Activated CD8-positive, alpha-beta memory T cell treated with anti-CD3 and anti-CD28 coated beads for 1 hour (primary cell): ENCODE measurements at places on chromosomes 3 and 15.

- no peak for DNase-seq
Measured at GRCh38 chr3:122497425-122497824, 17.3 kb downstream of the KPNA1 start.

GRCh38 chr15:57553526-57553925 is 38.2 kb upstream of the MYZAP start:
- DNase-seq: no peak

DNA sequence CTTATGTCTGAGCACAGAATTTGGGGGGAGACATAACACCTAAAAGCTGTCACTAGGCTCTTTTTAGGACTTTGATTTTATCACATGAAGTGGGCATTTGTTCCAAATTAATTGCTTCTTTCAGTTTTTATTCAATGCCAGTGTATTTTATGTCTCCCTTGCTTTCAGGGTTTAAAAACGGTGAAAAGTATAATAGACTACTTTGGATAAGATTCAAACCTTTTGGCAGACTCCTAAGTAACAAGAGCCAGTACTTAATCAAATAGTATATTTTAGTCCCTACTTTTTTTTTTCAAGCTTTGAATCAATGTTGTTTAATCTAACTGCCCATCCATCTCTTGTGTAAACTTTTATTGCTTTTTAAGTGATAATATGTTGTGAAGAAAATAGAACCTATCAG is 847.2 kb upstream of the DPPA4 start:
- DNase-seq: no peak

DNA sequence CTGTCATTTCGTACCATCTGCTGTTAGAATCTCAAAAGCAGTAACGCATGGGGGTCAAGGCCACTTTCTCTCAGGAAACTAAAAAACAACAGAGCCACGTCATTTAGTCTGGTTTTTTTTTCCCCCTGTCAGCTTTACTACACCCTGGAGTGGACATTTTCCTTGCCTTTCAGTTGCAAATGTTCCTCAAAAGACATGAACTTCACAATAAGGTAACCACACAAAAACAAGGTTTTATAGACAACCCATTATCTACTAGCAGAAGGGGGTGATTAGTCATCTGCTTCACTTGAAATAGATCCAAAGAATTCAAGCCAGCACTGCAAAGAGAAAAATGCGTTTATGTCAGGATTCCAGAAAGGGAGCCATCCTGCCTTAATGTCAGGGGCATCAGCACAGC is 171.8 kb upstream of the CDIN1 start:
- no peak for DNase-seq

DNA sequence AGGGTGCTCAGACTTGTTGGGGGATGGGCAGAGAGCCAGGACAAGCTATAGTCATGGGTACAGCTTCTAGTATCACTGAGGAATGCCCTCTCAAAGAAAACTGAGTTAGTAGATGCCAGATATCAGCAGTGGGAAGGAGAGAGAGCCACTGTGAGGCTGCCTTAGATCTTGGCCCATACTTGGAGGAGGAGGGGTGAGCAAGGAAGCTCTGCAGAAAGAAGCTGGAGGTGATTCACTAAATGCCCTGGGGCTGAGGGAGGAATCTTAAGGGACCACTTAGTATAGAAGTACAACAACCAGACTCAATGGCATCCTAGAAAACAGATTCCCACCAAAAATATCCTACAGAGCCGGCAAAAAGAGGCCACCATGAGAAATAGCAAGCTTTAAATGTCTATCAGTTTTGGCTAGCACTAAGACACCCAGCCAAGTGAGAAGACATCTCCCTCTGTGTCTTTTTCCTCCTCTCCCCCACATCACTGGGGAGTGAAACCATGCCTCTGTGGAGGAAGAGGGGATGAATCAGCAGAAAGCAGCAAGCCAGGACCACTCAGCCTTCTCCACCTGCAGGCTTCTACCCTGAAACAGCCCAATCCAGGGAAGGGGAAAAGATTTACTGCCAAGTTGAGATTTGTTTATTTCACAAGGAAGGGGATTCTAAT is 282.5 kb upstream of the STT3B start:
- no peak for DNase-seq

GRCh38 chr15:91871837-91872236 is 18.3 kb downstream of the SLCO3A1 start:
- no peak for DNase-seq

DNA sequence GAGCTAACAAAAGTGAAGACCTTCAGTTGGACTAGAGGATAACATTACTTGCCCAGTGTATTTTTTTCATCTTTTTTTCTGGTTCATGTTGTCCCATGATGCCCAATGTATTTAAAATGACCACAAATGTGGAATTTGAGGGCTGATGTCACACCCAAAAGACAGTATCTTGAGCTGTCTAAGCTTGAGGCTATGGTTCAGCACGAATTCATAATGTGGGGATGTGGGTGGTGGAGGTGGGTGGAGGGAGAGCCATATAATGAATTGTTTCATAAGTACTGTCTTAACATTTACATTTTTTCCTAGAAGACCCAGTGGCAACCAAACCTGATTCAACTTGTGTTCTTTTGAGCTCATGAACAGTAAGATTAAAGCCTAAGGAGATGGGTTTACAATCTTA is 37.5 kb downstream of the CHAC1 start:
- no peak for DNase-seq

DNA sequence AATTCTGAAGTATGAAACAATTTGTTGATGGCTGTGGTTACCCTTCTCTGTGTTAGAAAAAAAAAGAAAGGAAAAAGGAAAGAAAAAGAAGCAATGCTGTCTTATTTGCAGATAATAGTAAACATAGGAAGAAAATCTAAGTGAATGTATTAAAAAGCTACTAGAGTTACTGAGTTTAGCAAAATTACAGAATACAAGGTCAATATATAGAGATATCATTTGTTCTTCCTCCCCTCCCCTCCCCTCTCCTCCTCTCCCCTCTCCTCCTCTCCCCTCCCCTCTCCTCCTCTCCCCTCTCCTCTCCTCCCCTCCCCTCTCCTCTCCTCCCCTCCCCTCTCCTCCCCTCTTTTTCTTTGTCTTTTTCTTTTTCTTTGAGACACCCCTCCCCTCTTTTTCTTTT is 69.1 kb downstream of the ANP32A start:
- no peak for DNase-seq

- DNase-seq: no peak
Measured at GRCh38 chr15:33142708-33143107, 51.8 kb downstream of the FMN1 start.
